HEK293T (cell line): ENCODE measurements at places on chromosomes 5 and 9.
A peak's percentile ranks its signal among the peaks of the same experiment; 100 is the strongest.

DNA sequence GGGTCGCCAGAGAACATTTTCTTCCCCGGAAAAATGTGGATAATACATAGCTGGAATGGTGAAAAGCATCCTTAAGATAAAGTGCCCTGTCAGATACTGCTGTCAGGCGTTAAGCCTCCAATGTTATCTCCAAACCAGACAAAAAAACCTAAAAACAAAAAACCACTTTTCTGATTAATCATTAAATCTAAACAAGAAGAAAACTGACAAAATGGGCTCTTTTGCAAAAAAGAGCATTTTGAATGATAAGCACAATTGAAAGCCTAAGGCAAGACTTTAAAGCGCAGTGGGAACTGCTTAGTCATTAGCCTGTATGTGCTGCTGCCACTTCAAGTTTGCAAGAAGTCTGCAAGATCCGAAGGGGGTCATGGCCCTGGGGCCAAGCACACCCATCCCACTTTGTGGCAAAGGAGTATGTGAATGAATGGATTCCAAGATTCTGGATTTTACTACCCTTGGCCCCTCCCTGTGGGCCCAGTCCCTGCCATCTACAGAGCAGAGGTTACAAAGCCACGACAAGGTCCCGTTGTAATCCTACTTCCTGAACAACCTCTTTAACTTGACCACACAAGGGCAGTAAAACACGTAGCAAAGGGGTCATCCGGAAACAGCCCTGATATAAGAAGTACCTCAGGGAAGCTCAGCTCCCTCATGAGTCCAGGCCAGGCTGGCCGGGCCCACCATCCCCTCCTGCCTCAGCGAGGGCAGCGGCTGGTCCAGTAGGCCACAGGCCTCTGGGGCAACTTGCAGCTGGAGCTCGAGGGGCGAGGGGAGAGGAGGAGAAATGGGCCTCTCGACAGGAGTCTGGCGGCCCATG, 29.7 kb downstream of the SHB start:
- no peak for DNase-seq

- no peak for DNase-seq
Measured at GRCh38 chr5:93902288-93902687, 160.9 kb upstream of the POU5F2 start.

GRCh38 chr5:153629027-153629895, 138.8 kb downstream of the GRIA1 start:
- DNase-seq = no peak

GRCh38 chr9:32589083-32589723, 16.2 kb upstream of the NDUFB6 start:
- peak; percentile 35 for DNase-seq

GRCh38 chr5:102554082-102554481, 55.3 kb upstream of the SLCO6A1 start:
- no peak for DNase-seq

DNA sequence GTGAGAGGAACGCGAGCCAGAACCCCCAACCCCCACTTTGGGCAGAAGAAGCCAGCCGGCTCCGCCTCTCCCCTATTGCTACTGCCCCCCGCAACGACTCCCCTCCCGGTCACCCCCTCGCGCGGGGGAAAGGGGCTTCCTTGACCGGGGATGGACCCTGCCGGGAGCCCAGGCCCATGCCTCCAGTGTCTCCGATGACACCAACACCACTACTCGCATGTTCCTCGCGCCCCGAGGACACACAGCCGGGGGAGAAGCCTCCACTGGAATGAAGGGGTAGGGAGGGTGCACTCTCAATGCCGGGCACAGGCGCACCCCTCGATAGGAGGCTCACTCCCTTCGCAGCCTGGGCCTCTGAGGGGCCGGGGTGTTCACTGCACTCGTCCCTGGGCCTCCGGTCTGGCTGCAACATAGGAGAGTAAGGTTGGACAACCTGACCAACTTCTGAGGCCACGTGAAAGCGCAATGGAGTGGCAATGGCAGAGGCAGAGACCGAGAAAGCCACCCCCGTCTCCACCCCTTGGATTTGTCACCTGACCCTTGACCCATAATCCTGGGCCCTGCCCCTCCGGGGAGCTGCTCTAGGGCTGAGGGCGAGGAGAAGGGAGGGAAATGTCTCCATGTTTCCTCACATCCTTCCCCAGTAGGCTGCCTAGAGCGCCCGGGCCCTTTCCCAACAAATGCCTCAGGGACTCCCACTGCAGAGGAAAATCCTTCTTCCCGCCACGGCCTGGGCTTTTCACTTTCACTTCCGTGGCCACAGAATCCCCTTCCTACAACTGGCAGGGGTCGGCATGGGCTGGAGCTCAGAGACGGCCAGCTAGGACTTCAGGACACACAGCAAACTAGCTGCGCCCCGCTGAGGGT, 1.1 kb upstream of the CNTFR start:
- DNase-seq = no peak

- DNase-seq = no peak
Measured at GRCh38 chr9:36637491-36638270, 65.0 kb downstream of the MELK start.

DNA sequence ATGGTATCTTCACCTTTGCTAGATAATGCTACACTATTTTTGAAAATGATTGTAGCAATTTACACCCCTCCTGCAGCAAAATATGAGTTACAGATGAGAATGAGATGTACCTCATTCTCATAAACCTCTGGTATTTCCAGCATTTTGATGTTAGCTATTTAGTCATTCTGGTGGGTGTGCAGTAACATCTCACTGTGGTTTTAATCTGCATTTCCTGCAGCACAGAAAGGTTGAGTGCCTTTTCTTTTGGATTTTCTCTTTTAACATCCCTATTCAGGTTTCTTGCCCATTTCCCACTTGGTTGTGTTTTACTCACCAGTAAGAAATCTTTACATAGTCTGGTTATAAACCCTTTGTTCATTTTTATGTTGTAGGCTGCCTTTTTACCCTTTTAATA, 206.2 kb downstream of the NR3C1 start:
- no peak for DNase-seq

GRCh38 chr9:135921749-135922310, 14.5 kb upstream of the CAMSAP1 start:
- DNase-seq = no peak

- DNase-seq = no peak
Measured at GRCh38 chr5:163772241-163772640, 266.8 kb downstream of the MAT2B start.

- no peak for DNase-seq
Measured at GRCh38 chr5:125583321-125584139, 837.1 kb upstream of the ZNF608 start.

DNA sequence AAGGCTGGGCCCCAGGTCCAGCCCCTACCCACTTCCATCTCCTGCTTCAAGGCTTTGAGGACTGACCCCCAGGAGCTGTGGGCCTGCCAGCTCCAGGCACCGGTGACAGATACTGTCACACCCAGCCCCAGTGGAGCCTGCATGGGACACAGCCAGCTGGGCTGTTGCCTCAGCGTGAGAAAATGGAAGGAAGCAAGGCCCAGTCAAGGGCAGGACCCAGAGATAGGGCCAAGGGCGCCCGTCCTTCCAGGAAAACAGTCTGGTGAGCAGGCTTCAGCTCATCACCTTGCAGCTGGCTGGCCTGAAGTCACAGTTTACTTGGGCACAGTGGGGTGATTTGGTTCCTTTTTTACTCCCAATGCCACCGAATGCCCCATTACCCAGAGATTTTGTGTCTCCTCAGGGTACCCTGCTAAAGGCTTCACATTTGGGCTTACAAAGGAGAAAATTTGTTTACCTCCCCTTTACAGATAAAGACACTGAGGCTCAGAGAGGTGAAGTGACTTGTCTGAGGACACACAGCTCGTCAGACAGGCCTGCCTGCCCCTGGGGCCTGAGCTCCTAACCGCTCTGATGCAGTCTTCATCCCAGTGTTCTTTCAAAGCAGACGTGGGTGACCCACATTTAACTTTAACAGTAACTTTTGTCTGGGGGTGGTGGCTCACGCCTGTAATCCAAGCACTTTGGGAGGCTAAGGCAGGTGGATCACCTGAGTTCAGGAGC, 21.5 kb upstream of the WDR38 start:
- DNase-seq = no peak

GRCh38 chr9:129979071-129979745, 63.8 kb downstream of the FNBP1 start:
- no peak for DNase-seq

- DNase-seq = no peak
Measured at GRCh38 chr5:175544108-175544511, 65.8 kb downstream of the SFXN1 start.

- DNase-seq = no peak
Measured at GRCh38 chr5:76245590-76245989, 157.5 kb upstream of the IQGAP2 start.

- no peak for DNase-seq
Measured at GRCh38 chr9:124462739-124463138, 12.5 kb downstream of the ADGRD2 start.

- DNase-seq = no peak
Measured at GRCh38 chr5:119895066-119895465, 265.7 kb downstream of the FAM170A start.

- DNase-seq = no peak
Measured at GRCh38 chr9:135903786-135904520, 3.4 kb downstream of the CAMSAP1 start.
